ENCODE measurements at places on chromosomes 1 and 21.

DNA sequence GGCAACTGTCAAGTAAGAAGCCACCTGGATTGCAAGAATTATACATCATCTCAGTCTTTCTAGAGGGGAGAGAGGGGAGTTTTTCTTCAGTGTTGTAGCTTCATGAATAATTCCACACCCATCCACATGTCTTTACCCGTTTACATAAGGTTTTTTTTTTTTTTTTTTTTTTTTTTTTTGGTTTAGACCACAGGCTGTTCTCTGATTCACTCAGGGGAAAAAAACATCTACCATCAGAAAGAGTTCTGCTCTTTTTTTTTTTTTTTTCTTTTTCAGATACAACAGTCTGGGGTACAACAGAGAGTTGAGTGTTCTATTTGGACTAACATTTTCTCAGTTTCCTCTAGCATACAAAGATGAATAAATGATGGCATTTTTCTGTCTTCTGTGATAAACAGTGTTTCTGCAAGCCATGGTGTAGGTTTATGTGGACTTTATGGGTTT lies 4.9 kb upstream of the KIF14 start:
- DNase-seq: no peak

DNA sequence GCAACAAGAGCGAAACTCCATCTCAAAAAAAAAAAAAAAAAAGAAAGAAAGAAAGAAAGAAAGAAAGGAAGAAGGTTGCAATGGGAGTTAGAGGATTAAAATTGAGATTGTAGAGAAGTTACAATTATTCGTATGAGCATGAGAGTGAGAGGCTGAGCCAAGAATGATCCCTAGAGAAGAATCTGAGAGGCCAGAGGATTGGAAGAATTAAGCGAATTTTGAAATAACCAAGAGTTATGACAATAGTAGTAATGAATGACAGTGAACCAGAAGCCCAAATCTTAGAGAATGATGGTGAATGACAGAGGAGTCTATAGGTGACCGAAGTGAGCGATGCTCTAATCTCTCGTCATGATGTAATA lies 369 bp upstream of the ZYG11B start:
- no peak for DNase-seq

GRCh38 chr21:46598581-46599572 lies 6.0 kb downstream of the S100B start:
- no peak for DNase-seq

GRCh38 chr1:54922921-54923421 lies 36.0 kb upstream of the DHCR24 start:
- no peak for DNase-seq

DNA sequence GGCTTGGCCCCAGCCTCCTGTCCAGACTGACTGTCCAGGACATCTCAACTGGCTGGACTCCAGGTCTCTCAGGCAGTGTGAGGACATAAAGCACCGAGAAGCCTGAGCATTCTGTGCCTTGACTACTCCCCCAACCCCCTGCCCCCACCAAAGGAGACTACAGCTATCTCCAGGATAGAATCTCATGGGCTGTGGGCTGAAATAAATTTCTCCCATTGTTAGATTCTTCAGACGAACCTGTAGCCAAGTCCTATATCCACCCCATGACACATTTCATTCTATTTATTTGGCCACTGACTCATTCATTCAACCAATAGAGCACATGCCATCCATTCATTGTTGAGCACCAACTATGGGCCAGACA lies 11.4 kb downstream of the VWA5B1 start:
- DNase-seq: no peak

GRCh38 chr1:115105831-115106230 lies 16.5 kb upstream of the TSPAN2 start:
- no peak for DNase-seq

DNA sequence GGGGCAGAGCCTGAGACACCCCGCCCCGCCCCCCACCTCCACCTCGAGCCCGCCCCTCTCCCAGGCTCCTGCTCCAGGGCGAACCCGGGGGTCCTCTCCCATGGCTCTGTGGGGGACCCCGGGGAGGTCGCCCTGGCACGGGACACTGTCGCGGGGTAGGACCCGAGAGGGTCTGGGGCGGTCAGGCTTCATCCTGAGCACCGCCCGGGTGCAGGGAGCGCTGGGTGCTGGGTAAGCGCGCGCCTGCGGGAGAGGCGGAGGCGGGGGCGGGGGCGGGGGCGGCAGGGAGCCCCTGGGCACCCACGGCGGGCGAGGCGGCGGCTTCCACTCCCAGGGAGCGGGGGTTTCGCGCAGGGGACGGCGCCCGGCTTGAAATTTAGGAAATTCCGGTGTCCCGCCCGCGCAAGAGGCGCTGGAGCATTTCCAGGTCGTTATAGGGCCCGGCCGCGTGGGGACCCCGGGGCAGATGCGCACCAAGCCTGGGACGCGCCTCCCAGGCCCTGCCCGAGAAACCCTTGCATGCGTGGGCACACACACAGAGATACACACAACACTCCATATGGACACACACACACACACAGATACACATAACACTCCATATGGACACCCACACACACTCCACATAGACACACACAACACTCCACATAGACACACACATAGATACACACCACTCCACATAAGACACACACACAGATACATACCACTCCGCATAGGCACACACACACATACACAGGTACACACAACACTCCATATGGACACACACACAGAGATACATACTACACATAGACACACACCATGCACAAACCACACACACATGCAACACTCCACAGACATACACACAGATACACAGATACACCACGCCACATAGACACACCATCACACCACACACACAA lies 48.7 kb upstream of the SLC19A1 start:
- peak; percentile 26 for DNase-seq

- no peak for DNase-seq
These were observed 148.7 kb downstream of the PGBD5 start for GRCh38 chr1:230277201-230278025.

- DNase-seq: no peak
These were observed 303.3 kb upstream of the DAB1 start for GRCh38 chr1:57727121-57727520.

DNA sequence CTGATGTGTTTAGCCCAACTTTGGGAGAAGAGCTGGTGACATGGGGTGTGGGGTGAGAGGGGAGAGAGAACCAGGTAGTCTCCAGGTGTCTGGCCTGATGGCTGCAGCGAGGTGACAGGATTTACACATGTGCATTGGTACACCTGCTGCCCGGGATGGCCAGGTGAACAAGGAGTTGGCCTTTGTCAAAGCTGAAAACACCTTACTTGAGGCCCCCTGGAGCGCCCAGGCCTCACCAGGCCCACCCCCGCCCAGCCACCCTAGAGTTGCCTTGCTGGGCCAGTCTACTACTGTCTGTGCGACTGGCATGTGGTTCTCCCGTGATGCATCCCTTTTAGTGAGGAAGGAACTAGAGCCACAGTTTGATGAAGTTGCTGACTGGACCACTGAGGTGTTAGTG lies 90.5 kb downstream of the ADARB1 start:
- DNase-seq: no peak

GRCh38 chr1:3469104-3469848 lies 14.8 kb downstream of the ARHGEF16 start:
- DNase-seq: no peak

DNA sequence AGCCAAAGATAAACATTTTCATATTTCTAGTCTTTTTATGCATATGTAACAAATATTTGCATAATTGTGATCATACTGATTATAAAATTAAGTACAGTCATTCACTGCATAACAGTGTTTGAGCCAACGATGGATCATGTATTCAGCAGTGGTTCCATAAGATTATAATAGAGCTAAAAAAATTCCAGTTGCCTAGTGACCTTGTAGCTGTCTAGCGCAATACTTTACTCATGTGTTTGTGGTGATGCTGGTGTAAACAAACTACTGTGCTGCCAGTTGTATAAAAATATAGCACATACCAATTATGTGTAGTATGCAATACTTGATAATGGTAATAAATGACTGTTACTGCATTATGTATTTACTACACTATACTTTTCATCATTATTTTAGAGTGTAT lies 2.1 kb upstream of the S100A10 start:
- DNase-seq: no peak

DNA sequence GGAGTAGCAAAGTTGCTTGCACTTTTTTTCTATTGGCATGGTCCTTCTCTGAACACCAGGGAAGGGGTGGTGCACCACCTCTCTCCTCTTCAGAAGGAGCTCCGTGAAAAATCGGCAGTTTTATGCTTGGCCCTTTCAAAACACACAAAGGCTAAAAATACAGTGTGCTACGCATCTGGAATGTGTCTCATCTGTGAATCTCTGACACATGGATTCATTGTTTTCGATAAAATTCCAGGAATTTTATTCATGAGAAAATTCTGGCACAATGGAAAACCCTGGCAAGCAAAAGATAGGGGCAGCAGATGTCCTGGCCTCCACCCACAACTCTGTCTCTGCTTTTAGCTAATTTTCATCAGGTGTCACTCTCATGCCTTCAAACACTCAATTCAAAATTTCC lies 42.9 kb downstream of the ERG start:
- DNase-seq: no peak

DNA sequence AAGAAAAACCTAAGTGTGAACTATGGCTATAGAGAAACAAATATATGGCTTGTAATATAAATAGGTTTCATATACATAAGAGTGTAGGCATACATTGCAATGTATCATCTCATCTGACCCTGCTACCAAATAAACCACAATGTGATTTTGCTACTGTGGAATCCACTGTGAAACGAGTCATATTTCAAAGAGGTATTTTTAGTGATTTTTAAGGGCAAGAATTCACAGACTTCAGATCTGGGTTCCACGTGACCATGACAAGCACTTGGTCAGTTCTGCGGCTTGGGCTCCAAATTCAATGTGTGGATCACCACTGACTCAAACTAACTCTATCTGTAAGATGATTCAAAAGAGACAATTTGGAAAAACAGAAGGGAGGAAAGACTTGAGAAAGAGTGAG lies 147.0 kb upstream of the ERG start:
- no peak for DNase-seq

GRCh38 chr1:41101950-41102607 lies 80.6 kb upstream of the SLFNL1 start:
- no peak for DNase-seq

All from stimulated activated CD8-positive, alpha-beta memory T cell treated with anti-CD3 and anti-CD28 coated beads, Interleukin-7, amount 100 ng/mL, for 24 hours (primary cell).